ENCODE measurements at places on chromosomes 7 and 10.

- no peak for DNase-seq
Measured at GRCh38 chr7:11228515-11228914, 254.8 kb downstream of the PHF14 start.

DNA sequence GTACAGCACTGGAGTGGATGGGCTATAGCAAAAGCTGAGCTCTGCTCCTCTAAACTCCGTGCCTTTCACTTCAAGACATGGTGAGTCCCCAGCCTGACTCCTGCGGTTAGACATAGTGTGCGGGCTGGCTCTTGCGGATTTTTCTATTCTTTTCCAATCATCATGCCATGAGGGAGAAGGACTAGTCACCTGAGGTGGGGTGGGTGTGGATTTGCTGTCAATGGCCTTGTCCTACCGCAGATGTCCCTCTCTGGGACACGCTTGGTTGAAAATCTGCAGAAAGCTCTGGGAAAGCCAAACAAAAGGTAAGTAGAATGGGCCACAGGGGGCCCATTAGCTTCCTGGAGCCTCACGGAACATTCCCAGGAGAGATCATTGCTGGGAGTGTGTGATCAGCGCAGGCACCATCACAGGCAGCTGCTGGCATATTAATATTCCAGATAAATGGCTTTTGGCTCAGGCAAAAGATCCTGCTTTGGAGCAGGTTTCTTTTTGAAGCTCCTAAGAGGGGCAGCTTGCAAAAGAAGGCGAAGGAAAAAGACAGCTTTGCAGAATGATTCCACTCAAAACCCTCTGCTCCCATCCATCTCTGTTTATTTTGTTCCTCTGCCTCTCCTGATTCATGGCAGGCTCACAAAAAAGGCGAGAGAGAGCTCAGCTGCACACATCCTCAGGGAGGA lies 509.0 kb upstream of the ZMIZ1 start:
- DNase-seq: no peak

GRCh38 chr10:74415146-74415839 lies 264.3 kb downstream of the ADK start:
- no peak for DNase-seq

- no peak for DNase-seq
Measured at GRCh38 chr7:70384891-70385290, 747.1 kb upstream of the GALNT17 start.

- DNase-seq: no peak
Measured at GRCh38 chr7:154748089-154748786, 254.7 kb downstream of the PAXIP1 start.

DNA sequence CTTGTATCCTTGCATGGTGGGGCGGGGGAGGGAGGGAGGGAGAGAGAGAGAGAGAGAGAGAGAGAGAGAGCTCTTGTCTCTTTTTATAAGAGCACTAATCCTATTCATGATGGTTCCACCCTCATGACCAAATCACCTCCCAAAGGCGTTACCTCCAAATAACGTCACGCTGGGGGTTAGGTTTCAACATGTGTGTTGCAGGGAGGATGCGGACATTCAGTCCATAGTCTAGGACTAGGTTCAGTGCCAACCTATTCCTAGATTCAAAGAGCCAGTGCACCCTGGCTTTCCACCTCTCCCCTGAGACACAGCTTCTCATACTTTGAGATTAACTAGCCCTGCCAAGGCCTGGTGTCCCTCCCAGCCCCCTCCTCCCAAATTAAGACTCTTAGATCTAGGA lies 123.0 kb downstream of the GRK5 start:
- no peak for DNase-seq

- no peak for DNase-seq
Measured at GRCh38 chr10:46525824-46526681, 30.4 kb downstream of the GPRIN2 start.

- no peak for DNase-seq
Measured at GRCh38 chr7:48098846-48099245, 9.8 kb downstream of the UPP1 start.

- peak; percentile 88 for DNase-seq
Measured at GRCh38 chr7:100407285-100408180, 21.0 kb downstream of the ZCWPW1 start.

DNA sequence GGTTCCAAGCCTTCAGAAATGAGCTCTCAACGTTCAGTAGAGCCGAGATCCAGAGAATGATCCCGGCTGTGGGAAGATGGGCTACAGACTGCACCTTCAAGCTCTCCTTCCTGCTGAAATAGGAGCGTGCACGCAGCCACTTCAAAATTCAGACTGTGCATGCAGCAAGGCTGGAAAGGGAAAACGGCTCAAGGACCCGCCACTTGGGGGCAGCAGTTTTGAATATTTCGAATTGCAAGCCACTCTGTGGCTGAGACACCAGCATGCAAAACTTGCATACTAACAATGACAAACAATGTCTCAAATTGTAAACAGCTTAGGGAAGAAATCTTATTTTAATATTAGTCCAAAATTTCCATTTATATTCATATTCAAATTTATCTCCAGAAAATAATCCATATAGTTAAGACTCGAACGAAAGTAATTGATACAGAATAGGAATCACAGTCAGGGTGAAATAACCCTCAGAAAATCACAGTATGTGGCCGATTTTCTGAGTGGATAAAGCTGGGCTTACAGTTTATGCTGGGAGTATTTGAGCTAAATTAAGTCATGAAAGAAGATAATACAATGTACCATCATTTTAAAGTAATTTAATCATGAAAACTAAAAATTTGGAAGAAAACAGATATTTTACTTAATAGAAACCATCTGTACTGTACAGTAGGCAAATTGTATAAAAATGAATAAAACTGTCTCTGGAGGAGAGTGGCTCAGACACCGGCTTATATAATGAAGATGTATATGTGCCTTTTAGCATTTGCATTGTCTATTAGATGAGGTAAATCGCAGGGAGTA lies 137.9 kb upstream of the MKI67 start:
- DNase-seq: peak; percentile 66

DNA sequence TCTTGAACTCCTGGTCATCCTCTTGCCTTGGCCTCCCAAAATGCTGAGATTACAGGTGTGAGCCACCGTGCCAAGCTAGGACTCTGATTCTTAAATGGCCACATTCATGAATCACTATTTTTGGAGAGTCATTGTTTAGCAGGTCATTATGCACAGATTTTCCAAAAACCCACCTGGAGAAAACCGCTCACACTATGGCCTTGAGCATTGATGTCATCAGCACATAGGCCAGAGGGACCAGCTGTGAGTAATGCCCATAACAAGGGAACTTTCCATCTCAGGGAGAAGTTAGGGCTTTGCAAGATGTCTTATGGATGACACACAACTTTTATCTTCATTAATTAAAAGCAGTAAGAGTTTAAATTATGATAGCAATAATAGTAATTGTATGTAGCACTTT lies 86.4 kb upstream of the KIF5B start:
- DNase-seq: no peak

DNA sequence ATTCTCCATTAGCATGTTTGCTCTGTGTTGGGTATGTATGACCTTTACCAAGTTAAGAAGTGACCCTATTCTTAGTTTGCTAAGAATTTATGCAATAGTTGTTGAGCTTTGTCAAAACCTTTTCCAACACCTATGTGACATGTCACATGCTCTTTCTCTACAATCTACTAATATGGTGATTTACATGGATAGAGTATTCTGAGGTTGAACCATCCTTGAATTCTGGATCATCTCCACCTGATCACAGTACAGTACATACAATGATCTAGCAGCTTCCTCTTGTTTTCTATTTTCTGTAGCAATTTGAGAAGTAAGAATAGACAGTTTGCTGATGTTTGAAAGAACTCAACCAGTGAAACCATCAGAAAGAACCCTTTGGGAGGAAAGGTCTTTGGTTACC lies 101.2 kb upstream of the PDGFA start:
- DNase-seq: no peak

DNA sequence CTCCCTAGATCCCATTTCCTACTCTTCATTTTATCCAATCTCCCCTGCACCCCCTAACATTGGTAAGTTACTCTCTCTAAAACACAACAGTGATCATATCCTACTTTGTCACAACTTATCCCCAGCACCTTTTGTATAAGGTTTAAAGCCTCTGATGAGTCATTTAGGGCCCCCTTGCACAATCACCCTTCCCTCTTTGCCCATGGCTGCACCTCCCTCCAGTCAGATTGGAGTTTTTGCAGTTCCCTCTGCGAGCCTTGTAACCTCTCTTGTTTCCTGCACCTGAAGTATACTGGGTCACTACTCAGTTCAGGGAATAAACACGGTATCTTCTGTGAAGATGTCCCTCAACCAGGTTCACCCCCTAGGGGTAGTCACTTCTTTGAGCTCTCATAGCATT lies 55.9 kb upstream of the ADRB1 start:
- DNase-seq: peak; percentile 90
